Small intestine (tissue), 16 donors: ENCODE measurements at places on chromosomes 7 and 10. TPM values are rescaled to one million over a fixed set of nuclear protein-coding genes. Genes with fewer than 3 reads are reported as not detected.
A peak's percentile ranks its signal among the peaks of the same experiment; 100 is the strongest.

ARHGAP22 gene
- polyA plus RNA-seq, result 1.4 TPM

AKR1D1 gene
- not detected for polyA plus RNA-seq

VAX1 gene
- polyA plus RNA-seq, result not detected

LRRC61 gene
- polyA plus RNA-seq, result 7.8 TPM

SPDYE1 gene
- polyA plus RNA-seq, result not detected

GRCh38 chr10:33001908-33002492 lies 44.0 kb upstream of the ITGB1 start:
- H3K4me3 ChIP-seq, result no peak overlapping the region
- no peak overlapping the region for H3K27ac ChIP-seq
- H3K36me3 ChIP-seq, result no peaks in the 10 kb centered on the region
- DNase-seq, result no peak
- peaks cover 8% of the 10 kb centered on the region for H3K4me1 ChIP-seq

- H3K27me3 ChIP-seq, result no peaks in the 10 kb centered on the region
- H3K36me3 ChIP-seq, result no peaks in the 10 kb centered on the region
- H3K27ac ChIP-seq, result peak within 1 kb of the TSS; percentile 95
- peak within 1 kb of the TSS; percentile 80 for H3K4me3 ChIP-seq
Measured at GRCh38 chr7:1458683-1459511, at the start of gene MICALL2. TSS of gene MICALL2 (minus strand) at chr7:1459470. CDS start at chr7:1459326, 144 bp downstream.

DNA sequence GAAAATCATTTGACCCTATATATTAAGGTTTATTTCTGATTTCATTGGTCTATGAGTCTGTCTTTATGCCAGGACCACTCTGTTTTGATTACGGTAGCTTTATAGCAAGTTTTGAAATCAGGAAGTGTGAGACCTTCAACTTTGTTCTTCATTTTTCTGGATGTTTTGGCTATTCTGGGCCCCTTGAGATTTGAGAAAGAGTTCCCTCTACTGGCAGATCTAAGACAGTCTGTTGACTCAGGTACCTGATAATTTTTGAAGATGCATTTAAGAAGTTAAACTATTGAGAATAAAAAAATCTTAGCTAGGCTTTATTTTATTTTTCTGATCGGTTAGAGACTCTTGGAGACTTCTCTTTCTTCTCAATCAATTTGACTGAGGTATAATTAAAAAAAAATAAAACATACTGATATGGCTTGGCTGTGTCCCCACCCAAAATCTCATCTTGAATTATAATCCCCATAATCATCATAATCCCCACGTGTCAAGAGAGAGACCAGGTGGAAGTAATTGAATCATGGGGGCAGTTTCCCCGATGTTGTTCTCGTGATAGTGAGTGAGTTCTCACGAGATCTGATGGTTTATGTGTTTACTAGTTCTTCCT lies 209.2 kb downstream of the SNX10 start:
- H3K27me3 ChIP-seq, result no peaks in the 10 kb centered on the region
- no peak overlapping the region for H3K4me3 ChIP-seq
- no peaks in the 10 kb centered on the region for H3K4me1 ChIP-seq
- peak; percentile 16 for DNase-seq
- H3K27ac ChIP-seq, result no peak overlapping the region

DNA sequence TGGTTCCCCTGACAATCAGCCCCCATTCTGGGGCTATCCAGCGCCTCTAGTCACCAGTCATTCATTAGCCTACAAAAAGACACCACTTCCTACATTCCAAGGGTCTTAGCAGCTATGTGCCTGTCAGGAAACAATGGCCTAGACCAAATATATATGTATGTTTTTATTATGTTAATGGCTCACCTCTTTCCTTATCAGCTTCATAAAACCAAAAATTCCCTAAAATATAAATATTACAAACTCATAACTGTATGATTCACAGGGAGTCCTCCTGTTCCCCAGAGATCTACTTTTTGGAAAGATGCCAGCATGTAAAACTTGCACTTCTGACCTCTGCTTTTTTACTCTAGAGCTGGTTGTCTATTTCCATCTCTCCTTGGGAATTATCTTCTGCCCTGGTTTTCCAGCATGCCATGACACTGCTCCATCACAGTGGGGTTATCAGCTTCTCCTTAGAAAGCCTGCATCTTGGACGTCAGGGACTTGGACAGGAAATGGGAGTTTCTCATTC lies 79.2 kb downstream of the ABCA13 start:
- H3K4me3 ChIP-seq, result no peak overlapping the region
- H3K4me1 ChIP-seq, result no peaks in the 10 kb centered on the region
- DNase-seq, result no peak
- H3K36me3 ChIP-seq, result no peaks in the 10 kb centered on the region

DNA sequence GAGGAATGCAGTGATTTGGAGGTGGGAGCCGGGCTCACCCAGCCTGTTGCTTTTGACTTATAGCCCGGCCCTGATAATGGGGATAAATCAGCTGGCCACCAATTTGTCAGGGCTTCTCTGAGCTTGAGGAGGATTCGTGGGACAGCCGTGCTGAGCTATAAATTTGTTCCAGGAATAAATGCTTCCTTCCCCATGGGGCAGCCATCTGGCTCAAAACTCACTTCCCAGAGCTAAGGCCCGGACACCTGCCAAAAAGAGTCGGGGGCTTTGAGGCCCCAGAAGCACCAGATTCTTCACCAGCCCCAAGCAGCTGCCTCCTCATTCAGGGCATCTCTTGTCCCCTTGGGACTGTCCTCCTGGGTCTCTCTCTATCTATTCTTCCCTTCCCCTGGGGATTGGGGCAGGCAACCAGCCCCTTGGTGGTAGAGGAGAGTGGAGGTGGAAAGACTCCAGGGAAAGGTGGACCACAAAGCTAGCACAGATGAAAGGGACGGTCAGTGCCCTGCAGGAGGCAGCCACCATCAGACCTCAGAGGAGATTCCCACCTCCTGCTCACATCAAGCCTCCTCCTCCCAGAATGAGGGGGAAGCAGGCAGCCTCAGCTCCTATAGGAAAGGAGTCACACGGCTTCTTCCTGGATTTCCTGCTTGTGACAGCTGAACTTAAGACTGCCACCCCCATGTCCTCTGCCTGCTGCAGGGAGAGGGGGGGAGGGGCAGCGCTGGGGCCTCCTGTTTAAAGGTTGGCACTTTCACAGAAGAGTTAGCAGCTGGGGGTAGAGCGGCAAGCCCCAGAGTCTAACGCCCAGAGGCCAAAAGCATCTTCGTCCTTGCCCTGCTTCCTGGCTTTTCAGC lies 44.2 kb upstream of the LRRC4 start:
- H3K4me1 ChIP-seq, result peaks cover 24% of the 10 kb centered on the region
- H3K4me3 ChIP-seq, result no peak overlapping the region
- H3K27ac ChIP-seq, result no peak overlapping the region
- no peaks in the 10 kb centered on the region for H3K36me3 ChIP-seq
- DNase-seq, result no peak
- no peaks in the 10 kb centered on the region for H3K27me3 ChIP-seq

GRCh38 chr7:147869456-147869855 lies 721.1 kb upstream of the C7orf33 start:
- DNase-seq, result no peak
- H3K4me3 ChIP-seq, result no peak overlapping the region
- no peak overlapping the region for H3K27ac ChIP-seq
- H3K4me1 ChIP-seq, result no peaks in the 10 kb centered on the region

DNA sequence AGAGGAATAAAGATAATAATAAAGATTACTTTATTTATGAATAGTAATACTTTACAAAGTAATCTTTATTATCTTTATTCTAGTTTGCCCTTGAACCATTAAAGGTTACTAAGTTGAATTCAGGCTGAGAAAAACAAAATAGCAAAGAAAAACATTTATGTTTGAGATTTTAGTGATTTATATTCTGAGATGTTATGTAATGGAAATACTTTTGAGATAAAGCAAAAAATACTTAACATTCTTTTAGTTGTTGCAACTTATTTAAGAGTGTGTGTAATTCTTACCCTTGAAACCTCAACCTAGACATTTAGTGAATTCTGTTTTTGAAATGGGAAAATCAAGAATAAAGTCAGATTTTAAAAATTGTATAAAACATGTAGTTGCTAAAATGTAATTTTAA lies 40.0 kb downstream of the MINPP1 start:
- no peaks in the 10 kb centered on the region for H3K27me3 ChIP-seq
- no peak overlapping the region for H3K27ac ChIP-seq

GRCh38 chr7:159210581-159211235 lies 66.0 kb upstream of the VIPR2 start:
- H3K27me3 ChIP-seq, result no peaks in the 10 kb centered on the region
- DNase-seq, result no peak
- no peaks in the 10 kb centered on the region for H3K36me3 ChIP-seq
- no peak overlapping the region for H3K27ac ChIP-seq
- H3K4me3 ChIP-seq, result no peak overlapping the region
- H3K4me1 ChIP-seq, result no peaks in the 10 kb centered on the region

GRCh38 chr10:1037098-1037497 lies 11.4 kb upstream of the IDI2 start:
- H3K4me3 ChIP-seq, result no peak overlapping the region
- DNase-seq, result no peak
- H3K36me3 ChIP-seq, result no peaks in the 10 kb centered on the region
- no peaks in the 10 kb centered on the region for H3K4me1 ChIP-seq
- no peaks in the 10 kb centered on the region for H3K27me3 ChIP-seq
- H3K27ac ChIP-seq, result no peak overlapping the region

- peak; percentile 40 for DNase-seq
- peaks cover 39% of the 10 kb centered on the region for H3K27me3 ChIP-seq
- H3K27ac ChIP-seq, result no peak overlapping the region
- no peaks in the 10 kb centered on the region for H3K4me1 ChIP-seq
Measured at GRCh38 chr7:64882341-64883112, 20.5 kb upstream of the ZNF273 start.

DNA sequence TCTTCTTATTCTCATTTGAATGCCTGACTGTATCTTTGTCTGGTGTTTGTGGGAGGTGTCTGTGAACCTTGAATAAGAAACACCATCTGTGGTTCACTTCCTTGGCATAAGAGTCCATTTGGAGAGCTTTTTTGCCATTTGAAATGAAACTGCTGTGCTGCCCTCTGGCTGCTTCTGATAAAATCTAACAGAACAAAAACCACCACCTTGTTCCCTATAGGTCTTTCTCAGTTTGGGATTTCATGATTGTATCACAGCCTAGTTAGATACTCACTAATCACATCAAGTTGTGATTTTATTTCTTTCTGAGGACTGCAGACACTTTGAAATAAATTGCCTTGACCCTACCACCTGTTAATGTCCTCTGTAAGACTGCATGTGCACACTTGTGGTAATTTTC lies 102.7 kb upstream of the FAM13C start:
- DNase-seq, result no peak
- H3K4me3 ChIP-seq, result no peak overlapping the region
- no peaks in the 10 kb centered on the region for H3K27me3 ChIP-seq
- no peaks in the 10 kb centered on the region for H3K4me1 ChIP-seq

GRCh38 chr7:117090791-117091190 lies 137.5 kb downstream of the ST7 start:
- H3K27ac ChIP-seq, result no peak overlapping the region
- no peak for DNase-seq
- peaks cover 8% of the 10 kb centered on the region for H3K4me1 ChIP-seq

GRCh38 chr10:119680050-119680449 lies 28.9 kb downstream of the BAG3 start:
- H3K4me3 ChIP-seq, result no peak overlapping the region
- no peaks in the 10 kb centered on the region for H3K4me1 ChIP-seq
- no peak overlapping the region for H3K27ac ChIP-seq
- DNase-seq, result no peak

DNA sequence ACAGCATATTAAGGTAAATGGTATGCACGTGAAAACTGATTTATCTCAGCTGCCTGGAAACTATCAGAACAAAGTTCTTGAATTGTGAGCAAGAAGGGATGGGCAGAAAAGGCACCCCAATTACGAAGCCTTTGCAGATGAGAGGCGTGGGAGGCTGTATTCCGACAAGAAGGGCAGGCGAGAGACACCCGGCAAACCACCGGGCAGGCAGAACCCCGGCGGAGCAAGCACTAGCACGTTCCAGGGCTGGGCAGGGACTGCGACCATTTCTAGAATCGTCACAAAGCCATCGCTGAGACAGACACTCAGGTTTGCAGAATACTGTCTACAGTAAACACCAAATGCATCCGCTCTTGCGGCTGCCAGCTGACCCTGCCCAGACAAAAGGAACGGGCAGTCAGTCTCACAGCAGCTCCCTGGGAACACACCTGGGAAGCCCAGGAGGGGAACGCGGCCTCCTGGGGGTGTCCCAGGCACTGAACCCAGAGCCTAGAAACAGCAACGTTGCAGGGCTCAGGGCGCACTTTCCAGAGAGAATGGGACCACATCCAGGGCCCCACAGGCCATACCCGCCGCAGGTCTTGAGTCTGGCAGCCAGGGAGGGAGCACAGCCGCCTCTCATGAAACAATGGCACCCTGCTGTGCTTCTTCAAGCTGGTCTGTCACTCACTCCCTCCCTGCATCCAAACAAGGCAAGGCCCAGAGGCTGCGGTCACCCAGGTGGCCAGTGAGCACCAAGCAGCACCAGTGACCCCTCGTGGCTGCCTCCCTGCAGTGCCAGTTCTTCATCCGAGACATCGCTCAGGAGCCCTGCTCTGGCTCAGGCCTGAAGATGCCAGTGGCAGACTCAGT lies 261.9 kb downstream of the PTPRN2 start:
- H3K4me1 ChIP-seq, result no peaks in the 10 kb centered on the region
- no peak overlapping the region for H3K4me3 ChIP-seq
- H3K27me3 ChIP-seq, result no peaks in the 10 kb centered on the region
- H3K36me3 ChIP-seq, result no peaks in the 10 kb centered on the region
- peak; percentile 40 for DNase-seq

DNA sequence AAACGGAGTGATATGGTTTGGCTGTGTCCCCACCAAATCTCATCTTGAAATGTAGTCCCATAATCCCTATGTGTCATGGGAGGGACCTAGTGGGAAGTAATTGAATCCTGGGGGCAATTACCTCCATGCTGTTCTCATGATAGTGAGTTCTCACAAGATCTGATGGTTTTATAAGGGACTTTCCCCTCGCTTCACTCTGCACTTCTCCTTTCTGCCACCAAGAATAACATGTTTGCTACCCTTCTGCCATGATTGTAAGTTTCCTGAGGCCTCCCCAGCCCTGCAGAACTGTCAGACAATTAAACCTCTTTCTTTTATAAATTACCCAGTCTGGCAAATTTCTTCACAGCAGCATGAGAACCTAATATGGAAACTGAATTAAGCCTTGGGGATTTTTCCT lies 19.1 kb downstream of the FAM3C start:
- H3K36me3 ChIP-seq, result peaks cover 12% of the 10 kb centered on the region
- DNase-seq, result no peak
- no peaks in the 10 kb centered on the region for H3K4me1 ChIP-seq
- no peak overlapping the region for H3K4me3 ChIP-seq
